IMR-90 (cell line): ENCODE measurements at places on chromosomes 11 and 22. TPM values are rescaled to one million over a fixed set of nuclear protein-coding genes. Genes with fewer than 3 reads are reported as not detected.

Gene RASSF10
- total RNA-seq = not detected in 2 replicates

Gene NPAS4
- total RNA-seq = under 0.01 TPM in 1 of 2 replicates, not detected in the other

Gene APOL4
- not detected in 2 replicates for total RNA-seq

Gene TMA7B
- total RNA-seq = not detected in 2 replicates

Gene APOA5
- total RNA-seq = not detected in 2 replicates

Gene B3GAT1
- total RNA-seq = not detected in 2 replicates

Gene PHLDB1
- total RNA-seq = 40.0 and 41.7 TPM in 2 replicates

Gene OR6T1
- not detected in 2 replicates for total RNA-seq

Gene TAGLN
- total RNA-seq = 1,558 and 2,558 TPM in 2 replicates

Gene LAYN
- 92.5 and 111 TPM in 2 replicates for total RNA-seq

Gene PCNX3
- total RNA-seq = 5.6 and 5.8 TPM in 2 replicates

Gene MMP11
- total RNA-seq = 1.4 and 2.2 TPM in 2 replicates

Gene VWCE
- total RNA-seq = under 0.01 and 0.28 TPM in 2 replicates

Gene TRAF6
- 15.3 and 17.6 TPM in 2 replicates for total RNA-seq

Gene TMEM86A
- 0.28 and 0.36 TPM in 2 replicates for total RNA-seq

Gene TPH1
- total RNA-seq = under 0.01 TPM in 2 replicates

Gene RIN1
- 9.9 and 10.6 TPM in 2 replicates for total RNA-seq

Gene GRK3
- 1.6 and 1.9 TPM in 2 replicates for total RNA-seq

DNA sequence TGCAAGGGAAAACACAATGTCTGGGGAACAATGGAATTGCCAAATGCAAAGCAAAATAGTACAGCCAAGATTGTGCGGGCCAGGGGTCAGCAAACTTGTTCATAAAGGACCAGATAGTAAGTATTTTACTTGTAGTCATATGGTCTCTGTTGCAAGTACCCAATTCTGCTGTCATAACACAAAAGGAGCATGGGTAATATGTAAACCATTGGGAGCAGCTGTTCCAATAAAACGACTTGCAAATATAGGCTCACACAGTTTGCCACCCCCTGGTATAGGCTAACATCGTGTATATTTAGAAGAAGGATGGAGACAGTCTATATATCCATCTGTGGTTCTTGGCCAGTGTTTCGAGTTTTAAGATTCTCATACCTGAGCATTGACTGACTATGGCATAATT is 15.6 kb downstream of the SDHAF2 start:
- DNase-seq = peak; percentile 19

GRCh38 chr22:22866381-22867111 is 21.1 kb upstream of the IGLL5 start:
- no peak for DNase-seq

- DNase-seq = no peak
Measured at GRCh38 chr11:119205080-119205479, 1.1 kb upstream of the CBL start.

- no peak for DNase-seq
Measured at GRCh38 chr11:88507771-88508417, 170.4 kb upstream of the CTSC start.

DNA sequence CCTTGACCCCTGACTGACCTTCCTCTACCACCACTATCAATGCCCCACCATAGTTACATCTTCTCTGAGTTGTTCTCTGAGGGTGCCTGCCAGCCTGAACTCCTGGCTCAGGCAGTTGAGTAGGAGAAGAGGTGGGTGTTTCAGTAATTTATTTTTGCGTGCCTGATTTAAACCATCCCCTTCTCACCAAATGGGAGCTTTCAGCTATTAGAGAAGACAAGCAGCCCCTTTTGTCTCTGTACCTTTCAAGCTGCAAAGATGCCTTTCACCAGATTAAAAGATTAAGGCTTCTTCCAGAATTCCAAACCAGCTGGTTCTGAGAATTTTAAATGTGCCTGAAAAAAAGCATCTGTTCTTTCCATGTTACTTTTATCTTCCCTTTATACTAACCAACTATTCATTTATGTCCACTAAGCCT is 223.8 kb downstream of the FAM76B start:
- DNase-seq = no peak

GRCh38 chr11:6443269-6444003 is 2.6 kb upstream of the HPX start:
- peak; percentile 50 for DNase-seq

DNA sequence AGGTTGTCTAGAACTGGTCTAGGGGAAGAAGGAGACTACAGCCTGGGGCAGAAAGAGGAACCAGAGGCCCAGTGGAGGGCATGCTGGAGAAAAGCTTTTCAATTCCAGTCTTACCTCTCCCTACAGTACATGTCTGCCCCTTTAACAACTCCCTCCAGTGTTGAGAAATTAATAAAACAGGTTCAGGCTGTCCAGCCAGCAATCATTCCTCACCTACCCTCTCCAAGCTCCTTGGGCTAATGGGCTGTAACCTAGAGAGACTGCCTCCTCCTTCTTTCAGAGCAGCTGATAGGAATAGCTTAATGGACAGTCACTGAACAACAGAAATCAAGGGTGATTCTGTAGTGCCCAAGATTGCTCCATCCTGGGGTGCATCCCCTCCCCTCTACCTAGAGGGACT is 8.8 kb downstream of the SLC35F2 start:
- DNase-seq = no peak

DNA sequence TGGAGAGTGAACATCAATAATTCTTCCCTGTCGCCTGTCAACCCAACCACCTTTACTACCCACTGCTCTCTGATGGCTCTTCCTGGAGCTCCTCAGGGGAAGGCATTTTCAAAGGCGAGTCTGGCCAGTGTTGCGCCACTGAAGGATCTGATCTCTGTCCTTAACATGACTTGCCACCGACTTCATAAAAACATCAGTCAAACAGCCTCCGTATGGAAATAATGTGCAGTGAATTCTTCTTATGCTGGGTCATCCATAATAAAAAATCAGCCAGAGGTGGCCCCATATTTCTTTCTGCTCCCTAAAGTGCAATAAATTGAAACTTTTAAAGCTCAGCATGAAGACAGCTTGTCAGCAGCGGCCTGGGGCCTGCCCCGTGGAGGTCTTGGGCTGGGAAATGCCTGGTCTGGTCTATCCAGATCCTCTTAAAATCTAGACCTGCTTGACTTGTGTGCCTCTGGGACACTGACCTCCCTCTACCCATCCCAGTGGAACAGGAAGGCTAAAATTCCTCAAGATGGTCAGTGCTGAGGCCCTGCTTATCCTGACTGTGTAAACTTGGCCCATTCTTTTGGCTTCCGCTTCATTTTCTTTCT is 199.5 kb downstream of the MYO18B start:
- DNase-seq = no peak

DNA sequence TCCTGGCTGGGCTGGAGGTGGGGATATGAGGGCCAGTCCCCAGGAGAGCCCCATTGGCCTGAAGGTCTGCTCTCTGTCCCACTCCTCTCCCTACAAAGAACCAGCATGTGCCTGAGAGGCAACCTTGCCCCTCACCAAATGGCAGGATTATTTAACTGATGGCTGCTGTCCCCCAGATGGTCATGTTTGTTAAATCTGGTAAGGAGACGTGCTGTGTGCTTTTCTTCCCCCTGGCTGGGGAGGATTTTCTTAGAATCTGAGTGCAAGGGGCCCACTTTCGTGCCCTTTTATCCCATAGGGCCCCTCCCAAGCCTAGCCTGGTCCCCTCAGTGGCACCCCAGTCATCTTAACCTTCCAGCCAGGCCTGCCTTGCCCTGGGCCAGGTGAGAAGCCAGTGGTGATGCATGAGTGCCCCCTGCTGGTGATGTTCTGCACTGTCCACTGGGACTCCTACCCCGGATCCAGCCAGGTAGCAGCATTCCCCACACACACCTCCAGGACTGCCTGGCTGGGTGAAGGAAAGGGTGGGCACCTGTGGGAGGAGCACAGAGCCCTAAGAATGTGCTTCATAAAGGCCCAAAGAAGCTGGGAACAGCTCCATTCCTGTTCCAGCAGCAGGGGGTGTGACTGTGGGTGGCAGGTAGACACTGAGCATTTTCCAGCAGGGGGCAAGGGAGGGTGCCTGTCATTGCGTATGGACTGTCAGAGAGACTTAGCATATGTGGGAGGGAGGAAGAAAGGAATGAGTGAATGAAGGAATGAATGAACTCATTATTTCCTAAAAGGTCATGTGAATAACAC is 28.9 kb downstream of the MFNG start:
- DNase-seq = peak; percentile 48

- DNase-seq = no peak
Measured at GRCh38 chr11:115590254-115590653, 86.0 kb upstream of the CADM1 start.

- no peak for DNase-seq
Measured at GRCh38 chr22:41830174-41830573, 2.7 kb upstream of the SREBF2 start.

GRCh38 chr11:120302001-120302805 is 22.9 kb upstream of the TLCD5 start:
- no peak for DNase-seq

DNA sequence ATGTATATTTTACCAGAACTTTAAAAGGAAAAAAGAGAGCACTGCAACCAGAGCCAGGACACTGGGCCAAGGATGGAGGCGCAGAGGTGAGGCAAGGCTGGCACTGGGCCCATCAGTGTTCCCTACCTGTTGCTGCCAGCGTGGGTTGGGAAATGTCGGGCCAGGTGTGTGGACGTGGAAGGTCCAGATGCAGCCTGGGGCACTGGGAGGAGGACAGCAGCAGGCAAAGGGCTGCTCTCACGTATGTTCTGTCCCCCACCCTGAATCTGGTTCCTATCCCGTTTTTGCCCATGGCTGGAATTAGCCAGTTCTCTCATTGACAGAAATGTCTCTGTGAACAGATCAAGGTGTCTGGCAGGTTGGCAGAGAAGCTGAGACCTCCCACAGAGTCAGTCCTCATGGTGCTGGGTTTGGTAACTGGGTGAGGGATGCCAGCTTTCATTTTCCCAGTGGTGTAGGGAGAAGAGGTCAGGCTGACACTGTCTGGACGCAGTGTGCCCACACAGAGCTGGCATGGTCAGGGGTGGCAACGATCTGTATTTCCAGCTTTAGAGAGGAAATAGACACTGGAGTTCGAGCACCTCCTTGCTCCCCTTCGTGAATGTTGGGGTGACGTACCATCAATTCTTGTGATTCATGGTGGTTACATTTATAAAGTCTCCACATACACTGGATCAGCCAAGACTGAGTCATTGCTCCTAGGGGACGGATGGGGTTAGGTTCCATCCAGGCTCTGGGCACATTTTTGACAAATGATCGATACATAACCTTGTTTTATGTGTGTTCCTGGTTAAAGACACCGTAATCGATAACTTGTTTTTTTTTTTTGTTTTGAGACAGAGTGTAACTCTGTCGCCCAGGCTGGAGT is 4.3 kb upstream of the PNPLA3 start:
- peak; percentile 51 for DNase-seq

GRCh38 chr11:73453562-73453961 is 77.4 kb downstream of the RELT start:
- DNase-seq = peak; percentile 39

DNA sequence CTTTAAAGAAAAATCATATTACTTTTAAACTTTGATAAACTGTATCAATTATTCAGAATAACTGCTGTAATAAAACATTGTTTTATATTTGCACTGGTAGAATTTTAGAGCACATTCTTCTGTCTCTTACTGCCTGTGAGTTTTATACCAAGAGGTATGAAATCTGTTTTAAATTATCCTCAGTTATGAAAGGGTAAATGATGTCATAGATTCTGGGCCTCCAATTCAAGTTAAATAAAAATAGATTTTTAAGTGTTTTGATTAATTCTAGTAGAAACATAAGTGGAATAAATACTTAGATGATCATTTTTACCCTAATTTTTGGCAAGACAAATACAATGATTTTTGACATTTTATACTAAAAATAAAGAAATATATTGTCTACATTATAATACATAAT is 93.0 kb downstream of the GUCY1A2 start:
- DNase-seq = no peak

GRCh38 chr11:42992594-42992993 is 319.2 kb upstream of the API5 start:
- no peak for DNase-seq

DNA sequence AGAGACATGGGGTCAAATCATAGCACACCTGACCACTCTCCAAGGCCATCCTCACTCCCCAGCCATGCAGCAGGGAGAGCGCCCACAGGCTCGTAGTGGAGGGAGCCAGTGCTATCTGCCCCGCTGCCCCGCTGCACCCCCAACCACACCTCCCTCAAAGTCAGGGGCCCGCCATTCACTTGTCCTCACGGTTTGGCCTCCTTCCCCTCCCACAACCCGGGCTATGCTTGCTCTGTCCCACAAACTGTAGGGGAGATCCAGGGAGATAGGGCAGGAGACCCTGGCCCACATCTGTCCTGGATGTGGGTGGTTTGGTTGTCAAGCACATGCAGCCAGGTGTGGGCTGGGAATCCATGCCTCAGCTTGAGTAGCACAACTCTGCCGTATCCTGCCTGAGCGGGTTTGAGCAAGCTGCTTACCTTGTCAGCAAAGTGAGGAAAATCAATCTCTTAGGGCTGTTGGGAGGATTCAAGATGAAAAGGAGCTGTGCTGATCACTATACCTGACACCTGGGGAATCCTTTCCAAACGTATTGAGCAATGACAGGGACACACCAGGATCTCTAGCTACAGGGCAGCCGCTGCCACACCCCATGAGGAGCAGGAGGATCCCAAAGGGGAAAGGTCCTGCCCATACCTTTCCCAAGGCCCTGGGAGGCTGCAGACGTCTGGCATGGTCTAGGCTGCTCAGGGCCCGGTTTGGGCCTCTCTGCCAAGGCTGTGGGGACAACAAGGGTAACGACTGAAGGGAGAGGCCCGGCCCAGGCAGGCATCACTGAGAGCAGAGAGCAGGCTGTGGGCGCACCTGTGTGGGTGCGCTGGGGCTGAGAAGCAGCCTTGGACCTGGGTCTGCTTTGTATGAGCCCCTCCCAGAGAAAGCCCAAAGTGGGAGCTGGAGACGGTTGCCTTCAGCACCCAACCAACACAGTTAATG is 23.3 kb downstream of the KCNJ5 start:
- DNase-seq = no peak

GRCh38 chr11:72981080-72981479 is 161.0 kb downstream of the FCHSD2 start:
- DNase-seq = no peak

DNA sequence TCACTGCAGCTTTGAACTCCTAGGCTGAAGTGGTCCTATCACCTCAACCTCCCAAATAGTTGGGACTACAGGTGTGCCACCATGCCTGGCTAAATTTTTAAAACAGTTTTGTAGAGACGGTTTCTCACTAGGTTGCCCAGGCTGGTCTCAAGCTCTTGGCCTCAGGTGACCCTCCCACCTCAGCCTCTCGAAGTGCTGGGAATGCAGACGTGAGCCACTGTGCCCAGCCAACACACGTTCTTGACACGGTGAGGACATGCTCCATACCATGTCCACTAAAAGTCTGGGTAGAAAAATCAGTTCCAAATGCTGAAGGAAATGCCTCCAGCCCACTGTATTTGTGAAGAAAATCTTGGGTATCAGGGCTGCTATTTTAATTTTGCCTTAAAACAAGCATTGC is 46.9 kb downstream of the PDHX start:
- no peak for DNase-seq

DNA sequence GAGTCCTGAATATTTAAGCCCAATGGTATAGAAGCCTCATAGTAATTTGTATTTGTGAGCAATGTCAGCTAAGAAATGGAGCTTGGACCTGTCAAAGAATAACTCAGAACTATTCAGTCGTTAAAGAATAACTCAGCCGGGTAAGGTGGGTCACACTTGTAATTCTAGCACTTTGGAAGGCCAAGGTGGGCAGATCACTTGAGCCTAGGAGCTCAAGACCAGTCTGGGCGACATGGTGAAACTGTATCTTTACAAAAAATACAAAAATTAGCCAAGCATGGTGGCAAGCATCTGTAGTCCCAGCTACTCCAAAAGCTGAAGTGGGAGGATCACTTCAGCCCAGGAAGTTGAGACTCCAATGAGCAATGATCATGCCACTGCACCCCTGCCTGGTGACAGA is 1526.5 kb downstream of the LRRC4C start:
- no peak for DNase-seq

GRCh38 chr11:1749395-1750351 is 722 bp downstream of the IFITM10 start:
- DNase-seq = peak; percentile 78
